ENCODE measurements at places on chromosomes 3 and 15.

DNA sequence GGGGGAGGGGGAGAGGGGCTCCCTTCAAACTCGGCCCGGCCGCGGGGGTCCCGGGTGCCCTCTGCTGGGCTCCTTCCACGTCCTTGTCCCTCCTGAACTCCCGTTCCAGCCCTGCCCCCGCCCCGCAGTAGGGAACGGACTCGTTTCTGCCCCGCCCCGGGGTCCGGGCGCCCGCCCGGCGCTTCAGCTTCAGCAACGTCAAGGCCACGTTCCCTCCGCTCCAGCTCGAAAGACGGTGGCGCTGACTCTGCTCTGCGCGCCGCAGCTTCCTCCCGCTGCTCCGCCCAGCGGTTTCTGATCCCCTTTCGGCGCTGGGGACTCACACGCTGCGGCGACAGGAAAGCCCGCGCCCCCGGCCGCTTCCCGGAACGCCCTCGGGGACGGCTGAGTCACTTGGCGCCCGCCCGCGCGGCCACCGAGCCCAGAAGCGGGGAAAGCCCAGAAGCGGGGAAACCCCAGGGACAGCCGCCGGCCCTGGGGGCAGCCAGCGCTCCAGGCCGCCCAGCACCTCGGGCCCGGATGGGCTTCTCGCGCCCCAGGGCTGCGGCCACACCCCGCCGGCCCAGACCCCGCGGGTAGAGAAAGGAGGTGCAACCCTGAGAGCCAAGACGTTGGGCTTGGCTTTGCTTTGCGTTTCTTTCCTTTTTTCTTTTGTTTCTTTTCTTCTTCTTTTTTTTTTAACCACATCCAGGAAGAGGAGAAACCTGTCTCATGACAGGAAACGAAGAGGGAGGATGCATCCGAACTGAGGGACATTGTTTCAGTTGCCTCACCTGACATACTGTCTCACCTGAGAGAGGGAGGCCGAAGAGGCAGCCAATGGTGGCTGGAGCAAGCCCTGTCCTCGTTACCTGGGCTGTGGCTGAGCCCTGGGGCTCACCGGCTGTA is 28.9 kb downstream of the ARHGAP31 start:
- DNase-seq, result peak; percentile 97
- H3K27ac ChIP-seq, result peak overlapping the region; percentile 96
- peaks cover 12% of the 10 kb centered on the region for H3K36me3 ChIP-seq

DNA sequence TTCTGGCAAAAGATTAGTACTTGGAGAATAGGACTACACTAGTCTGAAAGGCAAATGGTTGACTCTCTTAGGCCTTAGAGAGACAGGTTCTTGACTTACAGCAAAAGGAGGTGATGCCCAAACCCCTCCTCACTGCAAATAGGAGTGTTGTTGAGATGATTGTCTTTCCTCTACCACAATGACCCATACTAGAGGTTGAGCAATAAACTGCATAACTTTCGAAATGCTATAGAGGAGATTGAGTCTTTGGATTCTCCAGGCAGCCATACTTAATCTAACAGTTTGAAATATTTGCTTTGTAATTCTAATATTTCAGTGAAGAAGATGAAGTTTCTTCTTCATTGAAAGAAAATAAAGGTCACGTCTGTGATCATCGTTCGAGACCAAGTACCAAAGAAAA is 498.5 kb upstream of the GBE1 start:
- H3K27ac ChIP-seq, result no peak overlapping the region
- no peak overlapping the region for H3K4me3 ChIP-seq
- no peaks in the 10 kb centered on the region for H3K27me3 ChIP-seq
- H3K4me1 ChIP-seq, result no peaks in the 10 kb centered on the region
- no peaks in the 10 kb centered on the region for H3K36me3 ChIP-seq

- H3K27ac ChIP-seq, result peak overlapping the region; percentile 84
- no peak for DNase-seq
- H3K4me1 ChIP-seq, result peaks cover 18% of the 10 kb centered on the region
- H3K4me3 ChIP-seq, result peak overlapping the region; percentile 12
- peaks cover 86% of the 10 kb centered on the region for H3K36me3 ChIP-seq
These were observed 9.5 kb upstream of the RPLP1 start for GRCh38 chr15:69443032-69443611.

- H3K4me3 ChIP-seq, result no peak overlapping the region
- DNase-seq, result no peak
- no peak overlapping the region for H3K27ac ChIP-seq
- no peaks in the 10 kb centered on the region for H3K27me3 ChIP-seq
- no peaks in the 10 kb centered on the region for H3K36me3 ChIP-seq
- peaks cover 2% of the 10 kb centered on the region for H3K4me1 ChIP-seq
These were observed 567.8 kb downstream of the ZPLD1 start for GRCh38 chr3:103002425-103003176.

GRCh38 chr15:61721418-61721817 is 338.8 kb downstream of the VPS13C start:
- no peak overlapping the region for H3K4me3 ChIP-seq
- no peaks in the 10 kb centered on the region for H3K36me3 ChIP-seq
- H3K27ac ChIP-seq, result no peak overlapping the region
- peaks cover 36% of the 10 kb centered on the region for H3K27me3 ChIP-seq
